Thyroid gland (tissue), 4 donors: ENCODE measurements at places on chromosomes 6 and 20.

DNA sequence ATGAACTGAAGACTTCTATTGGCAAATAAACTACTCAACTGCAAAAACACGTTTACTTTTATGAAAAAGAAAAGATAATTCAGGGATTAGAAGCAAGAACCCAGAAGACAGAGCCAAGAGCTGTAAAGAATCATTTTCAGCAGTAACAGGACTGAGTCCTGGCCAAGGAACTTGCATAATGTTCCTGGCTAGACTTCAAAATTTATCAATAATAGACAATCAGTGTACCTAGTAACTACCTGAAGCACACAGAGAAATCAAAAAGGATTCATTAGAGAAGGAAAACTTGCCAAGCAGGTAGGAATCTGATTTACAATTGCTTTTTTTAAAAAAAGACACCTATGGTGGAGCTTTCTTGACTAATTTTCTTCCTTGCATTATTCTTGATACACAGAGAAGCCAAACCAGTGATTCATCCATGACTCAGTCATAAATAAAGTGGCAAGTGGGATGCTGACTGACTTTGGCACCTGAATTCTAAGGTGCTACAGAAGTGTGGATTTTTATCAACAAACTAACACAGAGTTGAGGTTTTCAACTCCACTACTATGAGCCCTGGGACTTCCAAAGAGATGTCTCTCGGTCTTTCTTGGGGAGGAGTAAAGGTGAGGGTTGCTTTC, 281.3 kb downstream of the BMP7 start:
- no peak for DNase-seq

DNA sequence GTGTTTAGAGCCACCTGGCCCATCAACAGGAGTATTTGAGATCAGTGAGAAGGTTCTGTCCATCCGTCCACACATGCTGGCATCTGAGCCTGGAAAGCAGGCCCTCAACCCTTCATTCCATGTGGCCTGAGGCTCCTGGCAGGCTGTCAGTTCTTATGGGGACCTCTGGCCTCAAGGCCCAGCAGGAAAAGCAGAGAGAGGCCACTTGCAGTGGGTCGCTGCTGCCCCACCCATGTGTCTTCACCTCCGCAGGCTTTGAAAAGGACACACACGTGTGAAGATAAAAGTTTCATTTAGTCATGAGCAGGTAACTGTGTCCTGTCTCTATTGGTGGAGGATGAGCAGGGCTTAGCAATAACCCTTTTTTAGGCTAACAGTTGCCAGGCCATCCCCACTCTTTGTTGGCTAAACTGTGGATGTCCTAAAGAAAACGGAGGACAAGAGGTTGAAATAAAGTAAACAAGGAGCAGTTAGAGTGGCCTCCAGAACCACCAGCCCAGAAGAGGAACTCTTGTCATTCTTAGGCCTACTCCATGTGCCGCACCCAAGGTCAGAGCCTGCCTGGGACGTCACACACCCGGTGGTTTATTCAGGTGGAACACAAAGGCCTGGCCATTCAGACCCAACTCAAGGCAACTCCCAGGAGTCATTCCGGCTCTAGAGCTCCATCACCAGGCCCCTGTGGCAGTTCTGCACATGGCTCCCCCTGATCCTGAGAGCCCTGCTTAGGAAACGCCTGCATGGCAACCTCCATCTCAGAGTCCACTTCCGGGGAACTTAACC, 143.4 kb upstream of the CST7 start:
- DNase-seq, result peak; percentile 92

- DNase-seq, result no peak
Measured at GRCh38 chr6:49634092-49634835, 2.4 kb downstream of the RHAG start.

- no peak for DNase-seq
Measured at GRCh38 chr20:53579581-53580375, 13.9 kb downstream of the ZNF217 start.

DNA sequence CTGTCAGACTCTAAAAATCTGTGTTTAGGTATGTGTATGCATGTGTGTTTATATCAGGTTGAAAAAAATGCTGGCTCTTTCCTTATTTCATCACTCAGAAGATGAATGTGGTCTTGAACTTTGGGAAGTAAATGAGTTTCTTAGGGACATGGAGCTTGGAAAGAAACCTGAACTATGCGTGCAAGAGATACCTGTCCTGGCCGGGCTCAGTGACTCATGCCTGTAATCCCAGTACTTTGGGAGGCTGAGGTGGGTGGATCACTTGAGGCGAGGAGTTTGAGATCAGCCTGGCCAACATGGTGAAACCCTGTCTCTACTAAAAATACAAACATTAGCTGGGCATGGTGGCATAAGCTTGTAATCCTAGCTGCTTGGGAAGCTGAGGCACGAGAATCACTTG, 4.4 kb upstream of the GLP1R start:
- DNase-seq, result no peak

DNA sequence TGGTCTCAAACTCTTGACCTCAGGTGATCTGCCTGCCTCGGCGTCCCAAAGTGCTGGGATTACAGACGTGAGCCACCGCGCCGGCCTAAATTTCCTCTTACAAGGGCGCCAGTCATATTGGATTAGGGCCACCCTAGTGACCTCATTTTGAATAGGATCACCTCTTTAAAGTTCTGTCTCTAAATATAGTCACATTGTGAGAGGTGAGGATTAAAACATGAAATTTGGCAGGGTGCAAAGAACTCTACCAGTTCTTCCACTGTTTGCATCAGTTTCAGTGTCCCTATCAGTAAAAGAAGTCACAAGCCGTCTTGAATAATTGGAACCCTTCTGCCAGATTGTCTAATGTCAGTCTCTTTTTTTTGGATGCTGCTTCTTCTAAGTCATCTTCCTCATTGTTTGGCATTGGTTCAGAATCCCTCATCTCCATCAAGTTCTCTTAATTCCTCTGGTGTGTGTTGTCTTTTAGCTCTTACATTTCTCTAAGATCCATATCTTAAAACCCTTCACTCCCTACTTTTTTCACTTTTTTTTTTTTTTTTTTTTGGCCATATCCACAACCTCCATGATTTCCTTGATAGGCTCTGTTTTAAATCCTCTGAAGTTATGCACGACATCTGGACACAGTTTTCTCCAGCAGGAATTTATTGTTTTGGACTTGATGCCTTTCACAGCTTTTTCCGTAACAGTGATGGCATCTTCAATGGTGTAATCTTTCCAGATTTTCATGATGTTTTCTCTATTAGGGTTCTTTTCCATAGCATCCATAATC, 56.8 kb downstream of the NCOA3 start:
- no peak for DNase-seq

- DNase-seq, result no peak
Measured at GRCh38 chr6:106033806-106034205, 52.3 kb upstream of the PRDM1 start.

- no peak for DNase-seq
Measured at GRCh38 chr6:20483887-20484497, 50.3 kb upstream of the CDKAL1 start.

- no peak for DNase-seq
Measured at GRCh38 chr20:62603907-62604785, 38.2 kb upstream of the SLCO4A1 start.

DNA sequence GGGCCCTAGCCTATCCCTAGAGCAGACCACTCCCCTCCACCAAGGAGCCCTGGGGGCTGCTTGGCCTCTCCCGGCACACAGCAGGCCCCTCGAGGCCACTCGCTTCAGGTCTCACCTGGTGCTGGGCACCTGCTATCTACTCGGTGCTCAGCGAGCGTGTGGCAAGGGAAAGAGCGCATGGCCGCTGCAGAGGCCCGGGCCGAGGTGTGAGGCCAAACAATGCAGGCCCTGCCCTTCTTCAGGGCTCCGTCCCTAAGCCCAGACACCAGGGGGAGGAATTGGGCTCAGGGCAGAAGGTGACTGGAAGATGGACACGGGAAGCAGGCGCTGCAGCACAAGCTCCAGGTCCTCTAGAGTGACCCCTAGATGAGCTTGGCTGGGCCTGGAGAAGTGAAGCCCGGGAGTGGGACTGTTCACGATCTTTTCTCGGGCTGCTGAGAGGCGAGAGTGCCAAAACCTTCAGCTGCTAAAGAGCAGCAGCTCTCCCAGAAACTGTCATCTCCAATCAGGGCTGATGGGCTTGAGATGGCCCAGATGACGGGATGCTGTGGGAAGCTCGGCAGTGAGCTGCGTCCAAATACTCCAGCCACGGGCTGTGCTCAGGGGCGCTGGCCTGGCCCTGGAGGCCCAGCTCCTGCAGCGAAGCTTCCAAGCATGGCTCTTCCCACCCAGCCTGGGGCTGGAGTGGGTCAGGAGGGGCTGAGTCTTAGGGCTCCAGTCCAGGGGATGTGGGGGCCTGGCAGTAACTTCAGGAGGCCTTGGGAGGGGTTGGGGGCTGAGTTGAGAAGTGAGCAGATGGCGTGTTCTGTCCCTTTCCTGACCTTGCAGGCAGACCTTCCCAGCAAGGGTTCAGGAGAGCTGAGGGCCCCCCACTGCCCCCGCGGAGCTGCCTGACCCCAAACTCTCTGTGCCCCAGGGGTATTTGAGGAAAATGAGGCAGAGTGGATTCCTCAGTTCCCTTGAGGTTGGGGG, 43.7 kb downstream of the APCDD1L start:
- no peak for DNase-seq

GRCh38 chr20:33561692-33562601, 72.1 kb downstream of the CBFA2T2 start:
- peak; percentile 73 for DNase-seq

GRCh38 chr20:51562332-51563173, 20.0 kb upstream of the NFATC2 start:
- peak; percentile 73 for DNase-seq

- no peak for DNase-seq
Measured at GRCh38 chr20:16083639-16084280, 489.5 kb downstream of the KIF16B start.

- peak; percentile 90 for DNase-seq
Measured at GRCh38 chr6:111552241-111552744, 53.4 kb downstream of the TRAF3IP2 start.

- DNase-seq, result peak; percentile 52
Measured at GRCh38 chr6:168615837-168616236, 174.9 kb downstream of the SMOC2 start.

DNA sequence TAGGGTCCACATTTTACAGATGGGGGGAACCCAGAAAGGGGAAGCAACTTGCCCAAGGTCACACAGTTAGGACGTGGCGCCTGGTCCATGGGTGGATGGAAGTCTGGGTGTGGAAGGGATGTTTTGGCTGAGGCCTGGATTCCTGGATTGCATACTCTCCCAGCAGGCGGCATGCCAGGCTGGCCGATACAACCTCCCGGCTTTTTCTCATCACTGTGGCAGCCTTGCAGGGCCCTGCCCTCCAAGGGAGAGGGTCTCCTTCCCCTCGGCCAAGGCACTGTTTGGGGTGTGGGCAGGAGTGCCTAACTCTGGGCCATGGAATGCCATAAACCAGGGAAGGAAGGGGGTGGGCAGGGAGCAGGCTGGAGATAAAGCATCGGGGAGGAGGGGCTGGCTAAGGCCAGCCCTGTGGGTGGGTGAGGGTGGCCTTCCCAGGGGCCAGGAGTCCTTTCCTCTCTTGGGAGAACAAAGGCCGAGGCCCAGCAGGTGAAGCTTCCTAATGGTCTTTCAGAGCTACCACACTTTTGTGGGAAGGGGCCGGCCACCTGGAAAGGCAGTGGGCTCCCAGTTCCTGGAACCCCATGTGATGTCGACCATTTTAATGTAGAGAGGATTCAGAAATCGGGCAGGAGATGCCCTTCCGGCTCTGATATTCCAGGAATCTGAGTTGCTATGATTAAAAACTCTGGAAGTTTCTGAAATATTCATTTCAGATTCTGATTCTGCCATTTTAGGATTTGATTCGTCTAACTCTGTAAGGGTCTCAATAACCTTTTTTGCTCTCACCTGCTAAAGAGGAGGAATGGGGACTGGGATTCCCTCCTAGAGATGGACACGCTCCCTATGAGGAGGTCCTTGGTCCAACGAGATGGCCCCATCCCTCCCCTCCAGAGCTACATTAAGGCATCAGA, 4.2 kb downstream of the FOXS1 start:
- DNase-seq, result no peak
